IPS DF 6.9 (cell line): ENCODE measurements at places on chromosomes 16 and 17.

DNA sequence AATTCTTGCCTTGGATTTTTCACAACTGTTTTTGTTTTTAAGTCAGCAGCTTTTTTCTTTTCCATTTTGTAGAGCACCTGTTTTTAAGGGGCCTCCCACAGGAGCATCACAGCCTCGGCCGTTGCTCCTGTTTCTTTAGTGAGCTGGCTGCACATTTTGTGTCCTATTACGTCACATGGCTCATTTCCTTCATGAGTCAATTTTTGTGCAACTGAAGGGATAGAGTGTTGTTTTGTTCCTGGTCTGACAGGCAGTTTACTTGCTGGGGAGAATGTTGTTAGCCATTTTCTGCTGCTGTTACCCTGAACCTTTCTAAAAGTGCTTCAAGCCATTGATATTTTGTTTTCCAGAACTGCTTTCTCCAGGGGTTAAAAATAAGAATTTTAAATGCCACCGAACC lies 45.0 kb upstream of the CRISPLD2 start:
- no peak overlapping the region for H3K4me3 ChIP-seq
- peaks cover 37% of the 10 kb centered on the region for H3K36me3 ChIP-seq
- H3K27me3 ChIP-seq: no peaks in the 10 kb centered on the region; the same call in 1 of the 2 replicates
- no peak overlapping the region for H3K27ac ChIP-seq

DNA sequence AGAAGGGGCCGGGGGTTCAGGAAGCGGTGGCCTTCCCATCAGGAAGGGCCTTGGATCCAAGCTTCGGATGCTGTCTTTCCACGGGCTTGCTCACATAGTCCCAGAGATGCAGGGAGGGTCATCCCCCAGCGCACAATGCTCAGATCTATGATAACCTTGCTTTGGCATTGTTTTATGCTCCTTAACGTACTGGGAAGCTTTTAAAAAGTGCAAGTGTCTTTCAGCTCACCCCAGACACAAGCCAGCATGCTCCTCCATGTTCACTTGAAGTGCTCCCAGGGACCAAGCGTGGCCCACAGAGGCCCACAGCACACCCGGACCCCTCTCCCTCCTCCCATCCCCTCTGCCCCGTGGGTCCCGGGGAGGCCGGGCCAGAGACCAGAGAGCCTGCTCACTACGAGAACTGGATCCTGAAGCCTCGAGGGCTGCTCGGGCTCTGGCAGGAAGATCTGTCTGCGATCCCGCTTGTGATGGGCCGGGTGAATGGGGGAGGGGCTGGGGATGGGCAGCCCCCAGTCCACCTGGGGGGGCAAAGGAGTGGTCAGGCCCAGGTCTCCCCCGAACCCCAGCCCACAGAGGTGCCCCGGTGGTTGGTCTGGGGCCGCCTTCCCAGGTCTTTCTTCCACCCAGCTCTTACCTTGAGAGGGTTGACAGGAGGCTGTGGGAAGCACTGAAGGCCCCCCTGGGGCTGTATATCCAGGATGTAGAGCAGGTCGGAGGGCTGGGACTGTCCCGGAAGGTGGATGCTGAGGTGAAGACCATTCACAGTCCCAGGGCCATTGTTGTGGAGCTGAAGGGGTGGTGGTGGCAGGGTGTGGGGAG lies 11.8 kb upstream of the FAM171A2 start:
- no peaks in the 10 kb centered on the region for H3K36me3 ChIP-seq
- H3K4me1 ChIP-seq: peaks cover 5% of the 10 kb centered on the region; the same call in 1 of the 2 replicates
- H3K4me3 ChIP-seq: no peak overlapping the region; the same call in 1 of the 2 replicates
- no peak overlapping the region for H3K27ac ChIP-seq

DNA sequence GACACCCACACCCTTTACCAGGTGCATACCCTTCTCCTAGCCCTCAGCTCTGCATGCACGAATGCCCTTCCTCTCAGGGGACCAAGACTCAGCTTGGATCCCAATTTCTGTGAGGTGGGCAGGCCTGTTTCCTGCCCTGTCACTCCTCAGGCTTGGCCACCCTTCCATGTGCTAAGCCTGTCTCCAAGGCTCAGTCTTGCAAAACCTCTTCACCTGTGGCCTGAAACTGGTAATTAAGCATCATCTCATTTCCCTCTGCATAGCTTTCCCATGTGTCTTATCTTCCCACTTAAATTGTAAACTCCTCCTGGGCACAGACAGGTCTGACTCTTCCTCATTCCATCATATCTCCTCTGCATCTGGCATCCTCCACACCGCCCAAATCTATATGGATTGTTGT lies 31.0 kb upstream of the SMPD3 start:
- DNase-seq: no peak
- peaks cover 5% of the 10 kb centered on the region for H3K4me1 ChIP-seq
- H3K27ac ChIP-seq: no peak overlapping the region
- H3K36me3 ChIP-seq: no peaks in the 10 kb centered on the region
- no peak overlapping the region for H3K4me3 ChIP-seq
- H3K27me3 ChIP-seq: no peaks in the 10 kb centered on the region

- H3K36me3 ChIP-seq: no peaks in the 10 kb centered on the region
- no peak overlapping the region for H3K4me3 ChIP-seq
- peaks cover 3% of the 10 kb centered on the region; the same call in 1 of the 2 replicates for H3K4me1 ChIP-seq
- H3K27ac ChIP-seq: no peak overlapping the region
- no peaks in the 10 kb centered on the region for H3K27me3 ChIP-seq
These were observed 3.1 kb upstream of the ADCY7 start for GRCh38 chr16:50263060-50263909.

GRCh38 chr17:76994237-76994637 lies 126.0 kb downstream of the MGAT5B start:
- no peaks in the 10 kb centered on the region for H3K36me3 ChIP-seq
- peaks cover 9% of the 10 kb centered on the region for H3K4me1 ChIP-seq
- DNase-seq: no peak
- no peak overlapping the region for H3K27ac ChIP-seq
- no peak overlapping the region for H3K4me3 ChIP-seq

- H3K27me3 ChIP-seq: no peaks in the 10 kb centered on the region
- peaks cover 4% of the 10 kb centered on the region for H3K4me1 ChIP-seq
- H3K27ac ChIP-seq: no peak overlapping the region
- H3K36me3 ChIP-seq: no peaks in the 10 kb centered on the region; the same call in 1 of the 2 replicates
These were observed 205.6 kb downstream of the RPTOR start for GRCh38 chr17:80750263-80750662.

DNA sequence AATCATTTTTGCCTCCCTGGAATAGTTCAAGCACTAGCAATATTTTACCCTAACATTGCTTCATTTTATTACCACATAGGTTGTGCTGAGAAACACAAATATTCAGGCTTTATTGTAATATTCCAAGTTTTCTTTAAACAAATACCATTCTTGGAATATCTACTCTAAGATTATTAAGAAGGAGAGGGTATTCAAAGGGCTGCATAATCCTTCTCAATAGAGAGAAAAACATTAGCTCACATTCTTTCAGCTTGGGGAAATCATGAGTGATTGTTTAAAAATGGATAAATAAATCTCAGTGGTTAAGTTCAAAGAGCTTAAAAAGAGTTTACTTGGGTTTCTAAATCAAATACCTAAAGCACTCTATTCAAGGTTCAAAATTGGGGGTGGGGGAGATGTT lies 111.9 kb upstream of the CORO6 start:
- no peak overlapping the region for H3K27ac ChIP-seq
- no peaks in the 10 kb centered on the region for H3K27me3 ChIP-seq
- H3K36me3 ChIP-seq: no peaks in the 10 kb centered on the region
- DNase-seq: no peak
- H3K4me1 ChIP-seq: no peaks in the 10 kb centered on the region
- H3K4me3 ChIP-seq: no peak overlapping the region

DNA sequence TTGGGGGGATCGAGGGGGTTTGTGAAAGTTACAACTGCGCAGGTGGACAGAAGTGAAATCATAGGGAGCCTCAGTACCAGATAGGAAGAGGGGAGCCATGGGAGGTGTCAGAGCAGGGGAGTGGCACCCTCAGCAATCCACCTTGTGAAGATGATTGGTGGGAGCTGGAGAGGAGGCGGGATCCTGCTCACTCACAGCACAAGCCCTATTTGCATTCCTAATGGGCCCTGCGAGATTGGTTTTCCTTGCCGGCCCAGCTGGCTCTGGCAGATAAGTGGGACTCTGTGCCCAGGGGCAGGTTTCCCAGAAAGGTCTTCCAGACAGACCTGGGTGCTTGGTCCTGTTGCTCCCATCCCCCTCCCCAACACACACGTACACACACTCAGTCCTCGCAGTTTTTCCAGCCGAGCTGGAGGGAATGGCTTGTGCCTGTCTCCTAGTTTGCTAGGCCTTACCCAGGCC lies 9.4 kb downstream of the WNT3 start:
- no peak overlapping the region for H3K4me3 ChIP-seq
- no peak for DNase-seq
- H3K27me3 ChIP-seq: no peaks in the 10 kb centered on the region
- H3K36me3 ChIP-seq: no peaks in the 10 kb centered on the region
- no peak overlapping the region for H3K27ac ChIP-seq

- no peak for DNase-seq
- H3K27ac ChIP-seq: no peak overlapping the region
- no peaks in the 10 kb centered on the region for H3K27me3 ChIP-seq
- H3K36me3 ChIP-seq: peaks cover 16% of the 10 kb centered on the region
These were observed 21.1 kb downstream of the TMC6 start for GRCh38 chr17:78107457-78107856.

GRCh38 chr16:57358086-57358420 lies 530 bp upstream of the CCL22 start:
- DNase-seq: no peak
- H3K4me3 ChIP-seq: no peak overlapping the region
- H3K4me1 ChIP-seq: no peaks in the 10 kb centered on the region; the same call in 1 of the 2 replicates
- no peaks in the 10 kb centered on the region for H3K36me3 ChIP-seq
